Activated T-helper 2 cell treated with anti-CD3 and anti-CD28 coated beads, Interferon-gamma antibody, Interleukin-2, Interleukin-4, amounts not matched to agents 10 μg/mL and 5 μg/mL and 100 μg/mL, durations not matched to agents 14 hours and 24 hours and 36 hours (primary cell): ENCODE measurements at places on chromosomes 6 and 20.

DNA sequence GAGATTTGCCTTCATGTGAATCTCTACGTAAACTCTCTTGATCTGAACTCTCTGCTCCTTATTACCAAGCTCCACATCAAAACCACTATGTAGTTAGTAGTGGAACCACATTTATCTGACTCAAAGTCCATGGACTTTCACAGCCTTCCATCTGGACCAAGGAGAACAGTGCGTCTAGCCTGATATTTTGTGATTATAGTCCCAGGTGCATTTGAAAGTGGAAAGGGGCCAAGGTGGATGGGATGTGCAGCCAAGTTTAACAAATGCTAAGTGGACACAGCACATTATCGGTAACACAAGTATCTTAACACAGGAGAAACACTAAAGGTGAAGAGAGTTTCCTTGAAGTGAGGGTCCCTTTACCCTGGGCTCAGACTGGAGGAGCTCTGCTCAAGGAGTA is 281.2 kb upstream of the SGK1 start:
- H3K4me1 ChIP-seq: no peaks in the 10 kb centered on the region
- no peaks in the 10 kb centered on the region for H3K27me3 ChIP-seq
- no peak for DNase-seq

DNA sequence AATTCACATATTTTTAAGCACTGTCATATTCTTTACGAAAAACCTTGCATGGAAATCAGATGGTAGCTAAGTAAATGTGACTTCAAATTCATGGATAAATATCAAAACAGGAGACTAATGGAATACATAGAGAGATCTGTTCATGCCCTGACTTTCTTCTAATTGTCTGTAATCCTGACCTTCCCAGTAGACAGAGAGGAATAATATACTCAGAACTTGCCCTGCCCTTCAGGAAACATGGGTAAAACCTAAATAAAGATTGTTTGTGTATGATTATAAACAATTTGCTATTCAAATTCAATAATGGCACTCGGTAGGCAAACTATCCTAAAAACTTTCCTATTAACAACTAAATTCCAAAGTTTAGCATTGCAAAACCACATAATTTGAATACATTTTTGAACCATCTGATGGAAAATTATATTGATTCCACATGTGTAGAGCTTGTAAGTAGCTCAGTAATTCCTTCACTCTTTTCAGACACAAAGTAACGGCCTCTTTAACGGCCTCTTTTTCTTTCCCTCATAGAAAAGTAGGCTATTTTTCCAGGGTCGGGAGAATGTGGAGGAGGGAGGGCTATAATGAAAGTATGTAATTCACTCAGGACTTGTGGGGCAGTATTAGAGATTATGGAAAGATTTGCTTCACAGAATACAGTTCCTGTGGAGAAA is 227.6 kb downstream of the ALDH8A1 start:
- no peak overlapping the region for H3K4me3 ChIP-seq
- peaks cover 24% of the 10 kb centered on the region for H3K27me3 ChIP-seq
- no peak for DNase-seq
- H3K27ac ChIP-seq: no peak overlapping the region
- H3K36me3 ChIP-seq: no peaks in the 10 kb centered on the region

DNA sequence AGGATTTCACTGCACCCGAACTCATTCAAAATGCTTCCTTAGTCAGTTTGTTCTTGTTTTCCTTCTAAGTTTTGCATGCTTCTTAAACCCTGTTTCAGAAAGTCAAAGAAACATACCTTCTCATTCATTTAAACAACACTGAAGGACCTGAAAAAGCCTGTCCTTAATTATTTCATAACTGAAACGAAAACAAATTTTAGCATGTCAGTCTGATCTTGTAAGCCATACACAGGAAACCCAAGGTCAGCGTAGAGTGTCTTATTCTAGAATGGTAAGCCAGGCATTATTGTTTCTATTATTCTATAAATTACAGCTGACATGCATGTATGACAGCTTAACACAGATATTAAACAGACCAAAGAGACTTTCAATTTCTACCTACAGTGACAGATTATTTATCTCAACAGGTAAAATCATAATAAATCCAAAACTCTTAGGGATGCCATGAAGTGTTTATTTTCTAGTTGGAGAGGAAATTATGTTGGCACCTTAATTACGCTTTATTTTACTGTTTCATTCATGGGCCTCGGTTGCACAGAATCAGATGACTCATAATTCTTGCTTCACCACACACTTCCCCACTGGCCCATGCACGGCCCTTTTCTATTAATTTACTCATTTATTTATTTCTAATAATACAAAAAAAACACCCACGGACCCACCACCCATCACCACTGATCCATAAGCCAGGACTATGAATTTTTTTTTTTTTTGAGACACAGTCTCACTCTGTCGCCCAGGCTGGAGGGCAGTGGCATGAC is 39.3 kb upstream of the DUSP22 start:
- H3K4me1 ChIP-seq: peaks cover 45% of the 10 kb centered on the region
- no peaks in the 10 kb centered on the region for H3K36me3 ChIP-seq
- DNase-seq: no peak

GRCh38 chr6:149342525-149342924 is 25.0 kb downstream of the TAB2 start:
- H3K27ac ChIP-seq: peak overlapping the region; percentile 85
- H3K4me3 ChIP-seq: peak overlapping the region; percentile 35
- H3K36me3 ChIP-seq: peaks cover 67% of the 10 kb centered on the region
- H3K27me3 ChIP-seq: no peaks in the 10 kb centered on the region

- H3K27me3 ChIP-seq: no peaks in the 10 kb centered on the region
- no peak overlapping the region for H3K27ac ChIP-seq
- H3K4me3 ChIP-seq: no peak overlapping the region
- H3K36me3 ChIP-seq: peaks cover 32% of the 10 kb centered on the region
Observed at GRCh38 chr20:47561180-47561579, 59.5 kb downstream of the NCOA3 start.

DNA sequence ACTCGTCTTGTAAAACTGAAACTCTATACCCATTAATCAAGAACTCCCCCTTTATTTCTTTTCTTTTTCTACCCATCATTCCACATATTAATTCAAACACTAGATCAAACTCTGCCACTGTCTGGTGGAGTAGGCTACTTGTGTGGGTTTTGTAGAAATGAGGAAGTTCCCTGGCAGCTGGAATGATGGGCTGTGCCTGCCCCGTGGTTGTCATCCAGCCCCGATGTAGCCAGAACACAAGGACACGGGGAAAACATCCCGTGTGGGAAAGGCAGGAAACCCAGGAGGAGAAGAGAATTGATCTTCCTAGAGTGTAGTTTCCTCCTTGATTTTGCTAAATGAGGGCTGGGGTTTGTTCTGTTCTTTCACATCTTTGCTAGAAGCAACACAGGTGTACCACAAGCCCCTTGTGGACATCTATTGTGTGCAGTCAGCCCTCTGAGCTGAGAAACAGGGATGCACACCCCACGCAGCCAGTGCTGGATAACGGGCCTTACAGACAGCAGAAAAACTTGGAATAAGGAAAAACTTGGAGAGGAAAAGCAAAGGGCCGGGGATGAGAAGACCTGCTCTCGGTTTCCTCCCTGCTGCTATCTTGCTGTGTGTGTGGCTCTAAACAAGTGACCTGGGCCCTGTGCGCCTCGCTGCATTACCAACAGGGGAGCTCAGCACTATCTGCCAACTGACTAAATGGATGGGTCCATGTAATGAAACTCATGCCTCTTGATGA is 88.0 kb downstream of the SCML4 start:
- no peak overlapping the region for H3K4me3 ChIP-seq
- peaks cover 62% of the 10 kb centered on the region for H3K4me1 ChIP-seq
- no peak overlapping the region for H3K27ac ChIP-seq
- peaks cover 17% of the 10 kb centered on the region for H3K36me3 ChIP-seq
- DNase-seq: no peak

DNA sequence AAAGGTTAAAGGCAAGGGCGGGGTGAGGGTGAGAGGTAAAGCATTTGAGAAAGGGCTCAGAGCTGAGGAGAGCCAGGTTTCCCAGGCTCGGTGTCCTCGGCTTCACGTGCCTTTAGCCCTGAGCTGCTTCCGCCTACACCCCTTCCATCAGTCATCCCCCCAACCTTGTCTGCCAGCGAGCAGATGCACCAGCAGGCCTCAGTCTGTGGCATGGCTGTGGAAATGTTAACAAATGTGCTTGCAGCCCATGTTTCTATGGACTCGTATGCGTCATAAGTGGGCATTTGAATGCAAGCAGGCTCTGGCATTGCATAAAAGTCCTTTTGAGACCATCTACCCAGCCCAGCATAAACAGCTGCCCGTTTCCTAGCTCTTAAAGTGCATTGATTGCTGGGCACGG is 88.8 kb downstream of the SYNJ2 start:
- H3K4me3 ChIP-seq: no peak overlapping the region
- H3K4me1 ChIP-seq: peaks cover 19% of the 10 kb centered on the region
- H3K27ac ChIP-seq: no peak overlapping the region
- peaks cover 52% of the 10 kb centered on the region for H3K36me3 ChIP-seq
- no peak for DNase-seq

DNA sequence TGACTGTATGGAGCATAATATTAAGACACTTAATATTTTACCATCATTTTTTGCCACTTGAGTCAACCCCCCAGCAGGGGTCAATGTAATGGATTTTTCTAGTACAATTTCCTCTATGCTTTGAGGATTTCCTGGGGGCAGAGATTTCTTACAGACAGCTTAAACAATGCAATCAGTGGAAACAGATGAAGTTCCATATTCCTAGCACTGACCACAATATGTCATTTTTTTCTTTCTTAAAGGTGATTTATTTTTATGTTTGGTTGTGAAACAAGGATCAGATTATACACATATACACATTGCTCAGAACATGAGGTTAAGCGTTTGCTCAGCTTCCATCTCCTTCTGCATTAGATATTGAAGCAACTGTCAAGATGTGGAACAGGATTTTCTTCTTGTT is 82.0 kb upstream of the ID4 start:
- no peaks in the 10 kb centered on the region for H3K36me3 ChIP-seq
- no peaks in the 10 kb centered on the region for H3K4me1 ChIP-seq
- H3K4me3 ChIP-seq: no peak overlapping the region
- H3K27ac ChIP-seq: no peak overlapping the region
- no peaks in the 10 kb centered on the region for H3K27me3 ChIP-seq

DNA sequence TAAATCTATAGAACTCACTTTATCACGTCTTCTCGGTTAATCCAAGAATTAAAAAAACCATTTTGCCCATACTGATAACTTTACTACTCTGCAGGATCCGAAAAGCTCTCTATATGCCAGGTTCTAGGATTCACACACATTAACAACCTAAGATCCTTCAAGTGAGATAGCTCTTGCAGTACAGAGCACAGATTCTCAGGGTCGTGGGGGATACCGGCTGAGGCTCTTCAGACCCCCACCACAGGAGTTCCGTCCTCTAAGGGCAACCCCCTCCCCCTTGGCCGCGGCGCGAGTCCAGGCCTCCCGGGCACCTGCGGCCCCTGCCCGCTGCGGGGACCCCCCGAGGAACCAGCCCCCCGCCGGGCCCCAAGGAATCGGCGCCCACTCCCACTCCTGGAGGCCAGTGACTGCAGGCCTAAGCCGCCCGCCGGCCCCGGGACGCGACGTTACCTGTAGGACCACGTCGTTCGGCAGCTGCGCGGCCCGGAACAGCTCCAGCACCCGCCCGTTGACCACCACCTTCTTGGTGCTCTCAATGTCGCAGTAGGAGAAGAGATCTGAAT is 892 bp downstream of the REPS1 start:
- DNase-seq: peak; percentile 13
- peak overlapping the region; percentile 92 for H3K4me3 ChIP-seq
- peaks cover 2% of the 10 kb centered on the region for H3K27me3 ChIP-seq
- H3K36me3 ChIP-seq: peaks cover 4% of the 10 kb centered on the region

GRCh38 chr20:38095017-38095686 is 61.6 kb downstream of the RPRD1B start:
- no peak overlapping the region for H3K4me3 ChIP-seq
- peaks cover 31% of the 10 kb centered on the region for H3K4me1 ChIP-seq
- DNase-seq: no peak
- no peak overlapping the region for H3K27ac ChIP-seq
- H3K36me3 ChIP-seq: peaks cover 31% of the 10 kb centered on the region

- H3K27me3 ChIP-seq: peaks cover 6% of the 10 kb centered on the region
- no peak overlapping the region for H3K4me3 ChIP-seq
- H3K4me1 ChIP-seq: peaks cover 3% of the 10 kb centered on the region
- no peak overlapping the region for H3K27ac ChIP-seq
Observed at GRCh38 chr20:20837574-20838021, 125.2 kb upstream of the RALGAPA2 start.

GRCh38 chr6:26483727-26484126 is 16.4 kb upstream of the BTN1A1 start:
- no peaks in the 10 kb centered on the region for H3K27me3 ChIP-seq
- H3K4me1 ChIP-seq: peaks cover 3% of the 10 kb centered on the region
- H3K4me3 ChIP-seq: no peak overlapping the region
- H3K36me3 ChIP-seq: no peaks in the 10 kb centered on the region
- H3K27ac ChIP-seq: no peak overlapping the region

- peaks cover 22% of the 10 kb centered on the region for H3K27me3 ChIP-seq
- H3K4me3 ChIP-seq: no peak overlapping the region
- no peaks in the 10 kb centered on the region for H3K36me3 ChIP-seq
- H3K27ac ChIP-seq: no peak overlapping the region
Observed at GRCh38 chr20:8400486-8400885, 268.4 kb downstream of the PLCB1 start.

- no peak overlapping the region for H3K27ac ChIP-seq
- H3K27me3 ChIP-seq: no peaks in the 10 kb centered on the region
- no peaks in the 10 kb centered on the region for H3K4me1 ChIP-seq
- H3K36me3 ChIP-seq: no peaks in the 10 kb centered on the region
- H3K4me3 ChIP-seq: no peak overlapping the region
Observed at GRCh38 chr6:156449569-156449968, 327.6 kb upstream of the ARID1B start.

DNA sequence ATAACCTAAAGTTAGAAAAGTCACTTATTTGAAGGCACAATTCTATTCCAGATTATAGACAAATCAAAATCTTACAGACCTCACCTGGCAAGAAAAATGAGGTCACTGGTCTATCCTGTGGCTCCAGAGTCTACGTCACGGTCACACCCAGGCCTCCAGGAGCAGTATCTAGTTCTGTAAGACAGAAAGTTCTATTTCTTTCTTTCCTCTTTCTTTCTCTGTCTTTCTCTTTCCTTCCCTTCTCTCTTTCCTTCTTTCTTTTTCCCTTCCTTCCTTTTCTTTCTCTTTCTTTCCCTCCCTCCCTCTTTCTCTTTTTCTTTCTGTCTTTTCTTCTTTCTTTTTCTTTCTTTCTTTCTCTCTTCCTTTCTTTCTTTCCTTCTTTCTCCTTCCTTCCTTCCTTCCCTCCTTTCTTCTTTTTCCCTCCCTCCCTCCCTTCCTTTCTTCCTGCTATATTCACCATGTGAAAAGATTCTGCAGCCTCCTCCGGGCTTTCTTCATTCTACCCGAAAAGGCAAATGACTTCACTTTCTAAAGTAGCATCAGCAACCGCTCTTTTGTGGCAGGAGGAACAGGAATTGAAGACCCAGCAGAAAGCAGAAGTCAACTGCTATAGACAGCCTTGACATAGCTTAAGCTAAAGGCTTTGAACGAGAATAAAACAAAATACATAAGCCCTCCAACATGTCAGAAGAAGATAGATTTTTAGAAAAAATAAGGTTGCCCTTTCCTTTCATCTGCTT is 83.9 kb upstream of the SIRPG start:
- no peaks in the 10 kb centered on the region for H3K4me1 ChIP-seq
- no peak for DNase-seq
- peaks cover 14% of the 10 kb centered on the region for H3K27me3 ChIP-seq
- no peak overlapping the region for H3K27ac ChIP-seq

- peaks cover 40% of the 10 kb centered on the region for H3K36me3 ChIP-seq
- peak within 1 kb of the TSS; percentile 96 for H3K4me3 ChIP-seq
- no peaks in the 10 kb centered on the region for H3K27me3 ChIP-seq
- peaks cover 64% of the 10 kb centered on the region for H3K4me1 ChIP-seq
- H3K27ac ChIP-seq: peak within 1 kb of the TSS; percentile 100
- DNase-seq: no peak
Observed at GRCh38 chr6:33419580-33420490, at the start of gene SYNGAP1. Gene SYNGAP1, plus strand, starts transcription at chr6:33420065. Its CDS starts 200 bp downstream, at chr6:33420265.

GRCh38 chr6:93496548-93496947 is 77.2 kb upstream of the EPHA7 start:
- H3K4me1 ChIP-seq: no peaks in the 10 kb centered on the region
- no peak for DNase-seq
